Hepatocyte (in vitro differentiated cells): ENCODE measurements at places on chromosomes 1 and 21. TPM values are rescaled to one million over a fixed set of nuclear protein-coding genes. Genes with fewer than 3 reads are reported as not detected.

Gene OR2L3
- not detected in 2 replicates for total RNA-seq

Gene TFF2
- 15.5 and 23.9 TPM in 2 replicates for total RNA-seq

Gene PLA2G2C
- not detected in 2 replicates for total RNA-seq

DNA sequence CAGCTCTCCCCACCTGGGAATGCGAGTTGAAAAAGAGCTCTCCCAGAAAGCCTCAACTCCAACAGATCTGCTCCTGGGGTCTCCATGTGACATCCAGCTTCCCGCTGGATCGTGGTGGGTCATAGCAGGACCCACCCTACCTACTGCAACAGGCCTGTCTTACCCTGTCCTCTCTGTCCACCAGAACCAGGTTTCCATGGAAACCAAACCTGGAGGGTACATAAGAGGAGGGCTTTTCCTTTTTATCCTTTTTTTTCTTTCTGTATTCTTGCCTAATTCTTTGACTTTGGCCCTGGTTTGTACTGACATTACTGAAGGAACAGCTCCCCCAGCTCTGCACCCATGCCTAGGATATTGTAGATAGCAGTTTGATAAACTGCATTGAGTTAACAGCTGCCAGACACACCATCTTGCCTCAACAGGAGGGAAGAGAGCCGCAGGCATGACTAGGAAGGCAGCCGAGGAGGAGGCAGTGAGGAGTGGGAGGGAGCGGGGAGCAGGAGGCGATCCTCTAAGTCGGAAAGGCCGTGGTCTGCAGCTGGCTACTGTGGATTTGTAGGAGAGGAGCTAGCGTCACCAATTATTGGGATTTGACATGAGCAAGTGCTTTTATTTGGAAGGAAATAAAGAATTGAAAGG is 9.7 kb upstream of the FMOD start:
- no peak overlapping the region for H3K4me3 ChIP-seq
- no peaks in the 10 kb centered on the region for H3K36me3 ChIP-seq
- no peak for DNase-seq
- H3K27me3 ChIP-seq, result no peaks in the 10 kb centered on the region
- H3K27ac ChIP-seq, result no peak overlapping the region
- peaks cover 27% of the 10 kb centered on the region for H3K4me1 ChIP-seq

DNA sequence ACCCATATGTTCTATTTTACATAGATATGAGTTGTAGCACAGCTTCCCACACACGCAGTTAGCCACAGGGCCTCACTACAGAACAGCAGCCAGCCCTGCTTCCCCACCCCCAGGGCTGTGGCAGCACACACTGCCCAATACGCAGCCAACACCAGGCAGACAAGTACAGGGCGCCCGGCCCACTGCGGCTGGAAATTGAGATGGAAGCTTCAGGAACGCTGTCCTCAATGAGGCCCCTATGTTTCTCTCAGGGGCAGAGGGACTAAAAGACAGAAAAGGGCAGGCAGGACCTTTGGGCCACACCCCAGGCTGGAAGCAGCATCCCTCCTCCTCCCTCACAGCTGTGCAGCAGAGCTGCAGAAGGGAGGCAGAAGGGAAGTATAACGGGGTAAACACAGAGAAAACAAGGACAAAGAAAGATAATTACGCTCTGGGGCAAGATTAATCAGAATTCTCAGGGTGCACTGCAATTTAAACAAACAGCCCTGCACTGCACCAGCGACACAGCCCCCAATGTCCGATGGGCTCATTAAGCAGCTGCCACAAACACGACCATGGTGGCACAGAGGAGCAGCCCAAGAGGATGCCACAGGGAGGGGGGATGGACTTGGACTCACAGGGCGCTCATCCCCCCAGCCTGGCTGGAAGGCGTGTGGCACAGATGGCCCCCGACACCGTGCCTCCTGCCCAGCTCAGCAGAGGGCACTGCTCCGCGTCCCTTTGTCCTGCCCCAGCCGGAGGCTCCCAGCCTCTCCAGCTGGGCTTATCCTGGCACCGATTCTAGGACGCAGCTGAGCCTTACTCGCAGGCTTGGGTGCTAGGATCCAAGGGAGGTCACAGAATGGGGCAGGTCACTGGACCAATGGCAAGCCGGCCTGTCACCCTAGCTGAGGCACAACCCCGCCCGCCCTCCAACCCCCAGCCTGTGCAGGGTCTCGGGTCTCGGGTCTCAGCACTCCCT is 14.2 kb downstream of the WDR4 start:
- H3K4me3 ChIP-seq, result no peak overlapping the region
- H3K27ac ChIP-seq, result no peak overlapping the region
- DNase-seq, result no peak
- H3K36me3 ChIP-seq, result no peaks in the 10 kb centered on the region
- no peaks in the 10 kb centered on the region for H3K4me1 ChIP-seq

DNA sequence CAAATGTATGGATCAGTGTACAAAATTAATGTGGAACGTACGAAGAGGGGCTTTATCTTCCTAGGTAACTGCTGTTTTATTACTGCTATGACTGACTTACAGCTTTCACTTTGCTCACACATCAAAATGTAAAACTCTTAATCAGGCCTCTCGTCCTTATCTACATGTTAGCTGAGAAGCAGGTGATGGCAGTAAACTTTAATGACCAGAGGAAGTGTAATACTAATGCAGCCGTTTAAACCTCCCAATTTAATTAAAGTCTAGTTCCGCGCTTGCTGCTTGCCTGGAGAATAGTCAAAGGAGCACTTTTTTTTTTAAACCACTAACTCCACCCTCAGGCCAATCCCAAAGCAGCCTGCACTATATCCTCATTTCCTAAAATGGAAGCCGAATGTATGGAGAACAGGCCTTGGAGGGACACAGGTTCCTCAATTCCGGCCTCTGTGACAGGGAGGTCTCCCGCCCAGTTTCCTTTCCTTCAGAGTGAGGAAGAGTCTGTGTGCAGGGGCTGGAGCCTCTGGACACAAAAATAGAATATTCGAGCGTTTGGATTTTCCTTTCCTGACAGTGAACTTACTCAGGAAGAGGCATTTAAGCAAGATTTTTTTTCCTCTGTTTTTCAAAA is 36.7 kb upstream of the RASAL2 start:
- H3K4me3 ChIP-seq, result no peak overlapping the region
- peak overlapping the region; percentile 82 for H3K27ac ChIP-seq
- no peaks in the 10 kb centered on the region for H3K27me3 ChIP-seq
- H3K4me1 ChIP-seq, result peaks cover 24% of the 10 kb centered on the region
- no peak for DNase-seq
